Activated effector memory CD4-positive, alpha-beta T cell treated with Interleukin-2 at 50 U/mL for 16 hours (primary cell): ENCODE measurements at places on chromosomes 1 and 21.
A peak's percentile ranks its signal among the peaks of the same experiment; 100 is the strongest.

GRCh38 chr1:205700865-205701401, 20.6 kb upstream of the SLC45A3 start:
- DNase-seq: no peak

- peak; percentile 29 for DNase-seq
Measured at GRCh38 chr1:8970870-8971337, 25.2 kb downstream of the CA6 start.

GRCh38 chr1:206495011-206495461, 12.3 kb upstream of the RASSF5 start:
- no peak for DNase-seq

DNA sequence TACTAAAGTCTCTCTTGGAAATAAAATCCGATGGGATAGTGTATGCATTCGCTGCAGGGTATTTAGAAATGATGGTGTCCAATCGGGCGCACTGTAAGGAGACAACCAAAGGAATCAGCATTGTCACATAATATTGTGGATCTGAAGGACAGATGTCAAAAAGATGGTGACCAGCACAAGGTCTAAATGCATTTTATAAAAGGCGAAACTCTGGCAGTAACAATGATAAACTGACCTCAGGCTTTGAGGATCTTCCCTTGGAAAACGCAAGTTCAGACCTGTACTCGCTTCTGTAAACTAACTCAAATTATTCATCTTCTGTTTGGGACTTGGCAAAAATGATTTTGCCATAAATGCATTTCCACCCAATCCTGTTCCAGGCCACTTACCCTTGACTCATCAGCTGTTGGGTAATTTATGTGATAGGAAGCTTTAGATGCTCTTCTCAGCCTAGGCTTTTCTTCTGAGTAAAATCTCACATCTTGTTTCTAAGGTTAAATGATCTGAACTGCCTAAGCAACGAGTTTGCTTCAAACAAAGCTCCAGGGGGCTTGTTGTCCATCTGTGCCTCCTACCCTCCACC, 33.8 kb downstream of the STPG1 start:
- DNase-seq: no peak

- no peak for DNase-seq
Measured at GRCh38 chr1:19038096-19038495, 81.6 kb upstream of the IFFO2 start.

DNA sequence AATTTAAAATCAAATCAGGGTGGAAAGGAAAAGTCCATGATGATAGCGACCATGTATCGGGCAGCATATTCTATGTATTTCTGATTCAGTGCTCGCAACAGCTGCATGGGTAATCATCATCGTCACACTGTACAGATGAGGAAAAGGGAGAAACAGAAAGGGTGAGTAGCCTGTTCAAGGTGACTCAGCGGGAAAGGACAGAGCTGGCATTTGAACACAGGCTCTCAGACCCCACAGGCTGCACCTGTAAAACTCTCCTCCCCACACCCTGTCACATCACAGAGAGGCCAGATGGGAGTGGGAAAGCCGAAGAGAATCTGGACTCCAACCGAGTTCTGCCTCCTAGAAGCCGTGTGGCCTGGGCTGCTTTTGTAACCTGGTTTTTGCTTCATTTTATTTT, 14.0 kb downstream of the RUNX1 start:
- DNase-seq: no peak

DNA sequence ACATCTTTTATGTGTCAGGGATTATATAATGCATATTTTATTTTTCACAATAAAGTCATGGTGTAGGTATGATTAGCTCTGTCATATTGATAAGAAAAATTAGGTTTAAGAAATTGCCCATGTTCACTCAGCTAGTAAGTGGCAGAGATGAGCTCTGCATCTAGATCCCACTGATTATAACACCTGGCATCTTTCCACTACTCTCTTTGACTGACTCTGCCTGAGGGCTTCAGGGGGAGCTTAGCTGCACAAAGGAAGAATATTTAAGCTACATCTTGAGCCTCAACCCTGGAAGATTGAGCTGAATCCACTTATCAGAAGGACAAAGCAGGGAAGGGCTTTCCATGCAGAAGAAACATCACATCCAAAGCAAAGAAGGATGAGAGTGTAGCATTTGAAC, 190.4 kb downstream of the MIS18A start:
- no peak for DNase-seq

DNA sequence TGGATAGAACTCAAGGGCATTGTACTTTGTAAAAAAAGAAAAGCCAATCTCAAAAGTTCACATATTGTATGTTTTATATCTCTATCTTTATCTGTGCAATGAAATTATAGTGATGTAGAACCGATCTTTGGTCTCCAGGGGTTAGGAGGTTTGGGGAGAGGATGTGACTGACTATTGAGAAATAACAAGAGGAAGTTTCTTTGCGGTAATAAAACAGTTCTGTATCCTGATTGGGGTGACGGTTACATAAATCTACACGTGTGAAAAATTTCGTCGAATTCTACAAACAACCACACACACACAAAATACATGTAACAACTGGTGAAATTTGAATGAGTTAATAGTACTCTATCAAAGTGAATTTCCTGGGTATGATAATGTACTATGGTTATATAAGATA, 10.6 kb upstream of the OR2T33 start:
- DNase-seq: no peak

GRCh38 chr1:158007667-158008386, 14.4 kb downstream of the KIRREL1 start:
- DNase-seq: no peak

GRCh38 chr1:226404063-226404903, 3.6 kb downstream of the PARP1 start:
- DNase-seq: no peak

GRCh38 chr1:25011943-25012638, 82.0 kb upstream of the RUNX3 start:
- DNase-seq: no peak

DNA sequence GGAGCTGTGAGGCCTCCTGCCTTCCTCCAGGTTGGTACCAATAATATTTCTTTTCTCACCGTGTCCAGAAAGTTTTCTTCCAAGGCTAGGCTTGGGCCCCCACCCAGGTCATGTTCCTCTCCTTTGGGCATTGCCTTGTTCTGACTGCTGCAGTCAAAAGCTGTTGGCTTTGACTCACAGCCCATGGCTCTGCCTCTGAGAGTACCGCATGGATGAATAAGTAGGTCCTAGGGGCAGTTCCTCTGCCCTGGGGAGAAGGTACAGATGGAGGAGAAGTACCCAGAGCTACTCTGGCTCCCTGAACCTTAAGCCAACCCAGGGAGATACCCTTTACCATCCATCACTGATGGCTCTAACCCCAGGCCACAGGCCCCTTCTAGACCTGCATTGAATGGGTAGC, 115.0 kb downstream of the NAV1 start:
- DNase-seq: no peak

DNA sequence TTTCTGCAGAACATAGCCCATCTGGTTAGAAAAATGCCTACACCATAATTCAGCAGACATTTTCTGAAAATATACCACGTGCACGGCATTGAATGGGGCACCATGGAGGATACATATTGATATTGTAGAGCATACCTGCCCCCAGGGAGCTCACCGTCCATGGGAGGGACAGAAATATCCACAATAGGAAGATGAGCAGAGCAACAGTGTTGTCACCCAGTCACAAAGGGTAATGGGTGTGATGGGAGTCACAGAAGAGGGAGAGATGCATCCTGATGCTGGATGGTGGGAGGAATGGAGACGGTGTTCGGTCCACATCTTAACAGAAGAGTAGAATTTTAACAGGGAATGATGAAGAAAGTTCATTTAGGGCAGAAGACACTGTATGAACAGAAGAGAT, 51.4 kb downstream of the ATP1A1 start:
- no peak for DNase-seq

DNA sequence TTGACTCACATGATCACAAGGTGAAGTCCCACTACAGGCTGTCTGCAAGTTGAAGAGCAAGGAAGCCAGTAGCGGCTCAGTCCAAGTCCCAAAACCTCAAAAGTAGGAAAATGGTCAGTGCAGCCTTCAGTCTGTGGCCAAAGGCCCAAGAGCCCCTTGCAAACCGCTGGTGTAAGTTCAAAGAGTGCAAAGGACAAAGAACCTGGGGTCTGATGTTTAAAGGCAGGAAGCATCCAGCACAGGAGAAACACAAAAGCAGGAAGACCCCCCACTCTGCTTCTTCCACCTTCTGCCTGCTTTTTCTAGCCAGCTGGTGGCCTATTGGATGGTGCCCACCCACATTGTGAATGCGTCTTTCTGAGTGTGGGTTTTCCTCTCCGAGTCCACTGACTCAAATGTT, 2222.6 kb downstream of the MRPL39 start:
- DNase-seq: no peak

- DNase-seq: no peak
Measured at GRCh38 chr21:31443736-31444521, 99.9 kb upstream of the TIAM1 start.

- no peak for DNase-seq
Measured at GRCh38 chr1:95832370-95832769, 598.4 kb downstream of the RWDD3 start.

DNA sequence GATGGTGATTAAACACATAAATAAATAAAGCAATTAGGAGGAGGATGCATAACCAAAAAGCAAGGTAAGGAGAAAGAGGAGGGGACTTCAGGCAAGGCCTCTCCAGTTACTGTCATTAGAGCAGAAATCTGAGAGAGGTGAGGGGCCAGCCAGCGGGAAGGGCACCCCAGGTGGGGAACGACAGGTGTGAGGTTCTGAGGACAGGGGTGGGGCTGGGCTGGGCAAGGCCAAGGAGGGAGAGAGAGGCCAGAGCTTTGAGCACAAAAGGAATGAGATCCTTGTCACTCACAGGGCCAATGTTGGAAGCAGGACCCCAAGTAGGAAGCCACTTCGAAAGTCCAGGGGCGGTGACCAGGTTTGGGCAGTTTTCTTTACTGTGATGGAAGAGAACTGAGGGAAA, 182.2 kb upstream of the RAB4A start:
- no peak for DNase-seq

DNA sequence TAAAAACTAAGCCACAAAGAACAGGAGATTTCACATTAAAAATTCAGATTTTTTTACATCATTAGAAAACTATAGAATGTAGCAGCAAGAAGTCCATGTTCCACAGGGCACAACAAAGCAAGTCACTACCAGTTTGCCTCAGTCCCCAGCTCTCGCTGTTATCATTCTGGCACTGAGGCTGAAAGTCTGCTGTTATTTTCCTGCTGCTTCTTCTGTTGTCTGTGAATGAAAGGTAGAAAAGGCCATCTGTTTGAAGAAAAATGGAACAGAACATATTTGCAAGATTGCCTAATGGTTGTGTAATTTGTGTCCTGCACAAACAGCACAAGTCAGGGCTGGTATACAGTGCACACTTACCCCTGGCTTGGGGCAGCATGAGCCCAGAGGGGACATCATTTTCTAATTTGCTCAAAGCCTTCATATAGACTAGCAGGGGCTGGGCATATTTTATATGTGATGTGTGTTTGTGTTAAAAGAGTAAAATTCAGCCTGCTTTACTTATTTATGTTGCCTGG, 105.6 kb upstream of the COG2 start:
- no peak for DNase-seq

- no peak for DNase-seq
Measured at GRCh38 chr21:42032968-42033367, 22.8 kb upstream of the ZBTB21 start.

GRCh38 chr1:223642237-223642636, 23.3 kb downstream of the CAPN8 start:
- DNase-seq: no peak

- DNase-seq: no peak
Measured at GRCh38 chr1:202551683-202552082, 158.6 kb downstream of the SYT2 start.

DNA sequence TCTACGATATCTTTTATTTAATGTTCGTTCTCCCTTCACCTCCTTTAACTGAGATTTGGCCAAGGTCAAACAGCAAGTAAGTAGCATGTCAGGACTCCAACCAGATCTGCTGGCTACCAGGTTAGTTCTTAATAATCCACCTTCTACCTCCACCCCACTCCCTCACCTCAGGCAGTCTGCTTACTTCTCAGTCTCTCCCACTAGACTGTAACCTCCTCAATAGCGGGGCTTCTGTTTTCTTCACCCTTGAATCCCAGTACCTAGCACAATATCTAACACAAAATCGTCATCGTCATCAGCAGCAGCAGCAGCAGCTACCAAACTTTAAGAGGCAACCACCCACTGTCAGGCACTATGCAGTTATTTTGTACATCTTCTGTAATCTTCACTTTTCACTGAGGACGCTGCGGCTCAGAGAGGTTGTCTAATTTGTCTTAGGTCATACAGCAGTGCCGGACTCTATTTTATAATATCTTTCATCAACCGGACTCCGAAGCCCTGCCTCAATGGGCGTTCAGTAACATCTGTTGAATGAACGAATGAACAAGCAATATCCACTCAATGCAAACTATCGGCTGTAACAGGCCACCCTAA, 859 bp upstream of the MAGI3 start:
- no peak for DNase-seq

DNA sequence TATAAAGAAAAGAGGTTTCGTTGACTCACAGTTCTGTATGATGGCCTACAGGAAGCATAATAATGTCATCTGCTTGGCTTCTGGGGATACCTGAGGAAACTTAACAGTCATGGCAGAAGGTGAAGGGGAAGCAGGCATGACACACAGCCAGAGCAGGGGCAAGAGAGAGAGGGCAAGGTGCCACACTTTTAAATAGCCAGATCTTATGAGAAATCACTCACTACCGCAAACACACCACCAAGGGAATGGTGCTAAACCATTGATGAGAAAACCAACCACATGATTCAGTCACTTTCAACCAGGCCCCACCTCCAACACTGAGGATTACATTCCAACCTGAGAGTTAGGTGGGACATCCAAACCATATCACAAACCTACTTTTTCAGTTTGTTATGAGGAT, 245.9 kb upstream of the SGIP1 start:
- DNase-seq: no peak

GRCh38 chr1:110502402-110503151, 16.4 kb downstream of the KCNA10 start:
- no peak for DNase-seq

- no peak for DNase-seq
Measured at GRCh38 chr1:92125204-92125603, 45.1 kb downstream of the BTBD8 start.

DNA sequence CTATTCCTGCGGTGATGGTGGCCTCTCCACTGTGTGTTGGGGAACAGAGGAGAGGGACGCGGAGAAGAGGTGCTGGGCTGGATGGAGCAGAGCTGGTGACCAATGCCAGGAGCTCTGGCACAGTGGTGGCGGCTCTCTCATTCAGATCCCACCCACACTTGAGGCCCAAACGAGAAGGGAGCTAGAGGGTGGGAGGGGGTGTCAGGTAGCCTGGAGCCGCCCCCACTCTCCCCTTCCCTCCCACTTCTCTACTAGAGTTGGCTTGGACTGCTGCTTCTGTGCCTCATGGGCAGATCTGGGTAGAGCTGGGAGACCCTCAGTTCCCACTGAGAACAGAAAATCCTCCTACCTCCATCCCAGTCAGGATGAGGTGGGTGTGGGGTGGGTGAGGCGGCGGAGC, 3.5 kb downstream of the TTC39A start:
- no peak for DNase-seq

- no peak for DNase-seq
Measured at GRCh38 chr1:161180639-161181038, 3.3 kb upstream of the B4GALT3 start.
